B cell (primary cell): ENCODE measurements at places on chromosomes 5 and 9. TPM values are rescaled to one million over a fixed set of nuclear protein-coding genes. Genes with fewer than 3 reads are reported as not detected.

- no peak for DNase-seq
Observed at GRCh38 chr9:29078063-29078666, 1504.9 kb upstream of the C9orf72 start.

PFN3 gene
- total RNA-seq: not detected in 2 replicates

GRCh38 chr9:107870927-107871680 is 381.5 kb upstream of the KLF4 start:
- no peak for DNase-seq

ANXA2R gene
- 19.3 and 20.0 TPM in 2 replicates for total RNA-seq

GRCh38 chr5:68288707-68289134 is 73.2 kb downstream of the PIK3R1 start:
- DNase-seq: no peak

- DNase-seq: no peak
Observed at GRCh38 chr9:78781681-78782080, 484.8 kb downstream of the PSAT1 start.

OR2V1 gene
- total RNA-seq: not detected in 2 replicates

GRCh38 chr5:173517648-173518047 is 98.8 kb downstream of the BOD1 start:
- DNase-seq: no peak
